ENCODE measurements at places on chromosomes 5 and 9.
A peak's percentile ranks its signal among the peaks of the same experiment; 100 is the strongest.

DNA sequence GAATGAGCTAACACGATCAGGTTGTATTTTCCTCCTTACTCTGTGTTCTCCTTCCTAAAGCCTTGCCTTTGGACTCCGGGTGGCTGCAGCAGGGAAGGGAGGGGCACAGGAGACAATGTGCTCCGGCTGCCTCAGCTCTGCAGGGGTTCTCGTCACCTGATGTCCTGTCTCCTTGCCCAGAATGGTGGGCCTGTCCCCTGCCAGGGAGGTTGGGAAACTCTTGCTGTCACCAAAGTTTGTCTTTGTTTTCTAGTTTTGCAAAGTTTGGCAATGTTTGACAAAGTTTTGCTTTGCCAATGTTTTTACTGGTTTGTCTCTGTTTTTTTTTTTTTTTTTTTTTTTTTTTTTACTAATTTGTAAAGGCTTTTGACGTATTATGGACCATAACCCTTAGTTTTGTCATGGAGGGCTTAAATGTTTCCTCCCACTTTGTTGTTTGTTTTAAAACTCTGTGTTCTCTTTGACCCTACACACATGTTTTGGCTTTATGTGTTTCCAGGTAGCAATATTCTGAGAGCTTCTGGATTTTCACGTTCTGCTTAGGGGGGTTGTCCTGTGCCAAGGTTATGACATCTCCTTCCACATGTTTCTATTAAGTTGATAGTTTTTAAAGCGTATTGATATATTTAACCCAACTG lies 49.3 kb downstream of the GADD45G start:
- DNase-seq = no peak

DNA sequence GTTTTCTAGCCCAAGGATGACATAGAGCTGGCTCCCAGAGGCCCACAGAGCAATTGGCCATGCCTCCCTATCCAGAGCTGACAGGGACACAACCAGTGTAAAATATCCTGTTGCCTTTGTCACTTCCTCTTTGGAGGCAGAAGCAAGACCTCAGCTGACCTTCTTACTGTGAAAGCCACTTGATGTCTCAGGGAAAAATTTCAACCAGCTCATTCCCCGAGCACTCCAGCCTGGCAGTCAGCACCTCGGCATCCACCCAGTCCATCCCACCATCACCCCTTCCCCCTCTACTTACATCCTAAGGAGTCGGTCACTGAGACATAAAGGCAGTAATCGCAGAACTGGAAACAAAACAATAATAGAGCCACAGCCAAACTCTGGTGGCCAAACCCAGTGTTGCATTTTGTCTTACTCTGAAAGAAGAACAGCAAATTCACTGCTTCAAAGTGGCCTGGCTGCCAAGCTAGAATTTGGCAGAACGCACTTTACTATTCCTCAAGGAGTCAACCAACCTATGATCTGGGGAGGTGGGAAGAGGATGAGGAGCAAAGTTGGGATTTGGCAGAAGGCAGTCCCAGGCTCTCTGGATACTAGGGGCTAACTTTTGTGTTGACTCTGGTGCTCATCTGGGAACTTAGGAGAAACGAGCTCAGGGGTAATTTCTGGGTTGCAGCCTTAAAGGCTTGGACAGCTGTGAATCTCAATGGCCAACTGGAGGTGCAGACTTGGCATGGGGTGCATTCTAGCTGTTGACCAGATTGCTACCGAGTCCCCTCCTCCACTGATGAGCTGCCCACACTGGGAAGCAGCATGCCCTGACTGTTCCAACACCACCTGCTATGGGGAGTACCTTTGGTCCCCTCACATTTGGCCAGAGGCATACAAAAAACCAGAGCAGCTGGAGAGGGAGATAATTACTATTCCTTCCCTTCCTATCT lies 13.6 kb downstream of the NIPAL4 start:
- no peak for DNase-seq

DNA sequence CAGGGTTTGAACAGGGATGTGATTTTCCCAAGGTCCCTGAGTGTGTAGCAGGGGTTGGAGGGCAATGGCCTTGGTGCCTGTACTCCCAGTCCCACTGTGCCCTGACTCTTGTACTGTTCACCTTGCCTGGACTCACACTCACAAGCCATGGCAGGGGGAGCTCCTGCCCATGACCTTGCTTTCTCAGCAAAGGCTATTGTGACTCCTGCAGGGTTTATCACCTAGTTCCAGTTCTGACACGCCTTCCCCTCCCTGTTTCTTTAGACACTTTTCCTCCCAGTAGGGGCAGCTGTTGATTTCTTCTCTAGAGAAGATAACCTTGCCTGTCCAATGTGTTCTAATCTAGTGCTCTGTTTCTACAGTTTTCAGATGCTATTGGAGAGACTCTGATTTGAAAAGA lies 139.5 kb downstream of the FSTL4 start:
- no peak for DNase-seq

DNA sequence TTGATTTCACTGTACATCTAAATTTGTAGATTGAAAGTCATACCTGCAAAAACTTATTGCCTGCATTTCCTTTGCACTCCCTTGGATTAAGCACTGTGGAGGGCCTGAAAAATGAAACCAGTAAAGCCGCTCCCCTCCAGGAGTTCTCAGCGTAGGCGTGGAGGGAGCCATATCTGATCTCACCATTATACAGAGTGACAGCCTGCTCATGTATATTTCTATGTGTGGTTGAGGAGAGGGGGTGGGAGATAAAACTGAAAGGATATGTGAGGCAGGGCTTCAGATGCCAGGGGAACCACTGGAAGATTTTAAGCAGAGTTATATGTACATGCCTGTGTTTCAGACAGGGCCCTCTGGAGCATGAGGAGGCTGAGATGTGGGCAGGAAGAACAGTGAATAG lies 303.0 kb downstream of the MSX2 start:
- DNase-seq = no peak

DNA sequence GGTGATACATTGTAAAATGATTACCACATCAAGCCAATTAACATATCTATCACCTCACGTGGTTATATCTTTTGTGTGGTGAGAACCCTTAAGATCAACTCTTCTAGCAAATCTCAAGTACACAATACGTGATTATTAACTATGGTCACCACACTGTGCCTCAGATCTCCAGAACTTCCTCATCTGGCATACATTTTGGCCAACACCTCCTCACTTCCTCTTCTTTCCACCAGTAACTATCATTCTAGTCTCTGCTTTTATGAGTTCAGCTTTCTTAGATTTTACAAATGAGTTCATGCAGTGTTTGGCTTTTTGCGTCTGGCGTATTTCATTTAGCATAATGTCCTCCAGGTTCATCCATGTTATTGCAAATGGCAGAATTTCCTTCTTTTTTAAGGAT lies 35.8 kb downstream of the PRKACG start:
- no peak for DNase-seq

GRCh38 chr9:6334305-6334704 lies 6.1 kb downstream of the TPD52L3 start:
- no peak for DNase-seq

GRCh38 chr5:55407059-55407684 lies 99.4 kb downstream of the MTREX start:
- DNase-seq = no peak

DNA sequence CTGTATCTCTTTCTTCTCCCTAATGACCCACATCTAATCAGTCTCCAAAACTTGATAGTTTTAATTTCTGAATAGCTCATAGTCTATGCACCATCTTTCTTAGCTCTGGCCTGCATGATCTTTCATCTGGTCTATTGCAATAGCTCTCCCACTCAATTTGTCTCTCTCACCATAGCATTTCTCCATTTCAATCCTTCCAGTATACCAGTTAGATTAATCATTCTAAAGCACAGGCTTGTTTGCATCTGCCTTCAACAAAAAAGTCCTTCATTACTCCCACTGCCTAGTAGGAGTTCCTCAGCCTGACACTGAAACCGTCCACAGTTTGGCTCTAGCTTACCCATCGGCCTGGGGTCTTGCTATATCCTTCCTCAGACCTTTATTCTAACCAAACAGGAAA lies 344.9 kb downstream of the ENC1 start:
- DNase-seq = no peak

- no peak for DNase-seq
These were observed 144.9 kb upstream of the CD180 start for GRCh38 chr5:67341478-67341877.

DNA sequence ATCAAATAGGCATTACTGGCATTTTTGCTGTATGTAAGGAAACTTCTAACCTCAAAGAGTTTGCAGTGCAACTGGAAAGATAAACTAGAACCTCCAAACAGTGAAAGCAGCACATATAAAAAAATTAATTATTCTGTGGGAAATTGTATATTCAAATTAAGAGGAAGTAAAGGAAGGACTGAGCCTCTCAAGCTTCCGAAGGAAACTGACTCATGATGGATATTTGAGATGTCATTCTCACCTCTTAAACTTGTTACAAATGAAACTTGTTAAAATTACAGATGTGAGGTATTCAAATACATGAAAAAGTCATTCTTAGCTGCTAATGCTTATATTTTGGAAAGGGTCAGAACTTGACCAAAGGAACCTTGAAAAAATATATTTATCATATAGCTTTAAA lies 538.7 kb downstream of the PDE4D start:
- no peak for DNase-seq

DNA sequence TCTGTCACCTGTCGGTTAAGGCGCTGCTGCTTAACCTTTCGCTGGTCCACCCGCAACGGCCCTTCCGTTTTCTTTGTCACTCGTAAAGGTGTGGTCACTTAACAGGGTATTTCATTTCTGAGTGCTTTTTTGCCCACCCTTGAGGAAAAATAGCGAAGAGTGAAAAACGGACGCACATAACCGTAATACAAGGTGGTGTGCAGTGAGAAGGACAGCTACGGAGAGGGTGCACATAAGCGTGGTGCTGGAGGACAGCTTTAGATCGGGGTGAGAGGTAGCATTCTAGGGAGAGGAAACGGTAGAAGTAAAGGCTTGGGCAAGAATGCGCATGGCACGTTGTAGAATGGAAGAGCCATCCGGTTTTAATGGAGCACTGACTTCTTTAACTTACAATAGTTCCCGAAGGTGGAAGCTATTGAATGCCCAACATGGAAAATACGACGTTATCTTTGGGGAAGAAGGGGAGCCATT lies 761 bp downstream of the CCT5 start:
- no peak for DNase-seq

DNA sequence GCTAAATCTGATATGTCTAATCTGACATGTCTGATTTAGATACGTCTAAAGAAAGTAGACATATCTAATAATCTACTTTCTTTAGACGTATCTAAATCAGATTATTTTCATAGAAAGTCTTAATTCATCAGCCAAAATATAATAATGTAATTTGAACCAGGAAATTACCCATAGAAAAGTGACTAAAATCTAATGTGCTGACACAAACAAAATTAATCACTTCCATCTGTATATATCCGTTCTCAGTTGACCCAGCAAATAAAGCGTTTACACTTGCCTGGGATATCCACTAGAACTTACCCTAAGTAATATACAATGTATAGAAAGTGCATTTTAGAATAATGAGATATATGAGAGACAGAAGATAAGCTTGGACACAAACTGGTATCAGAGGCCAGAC lies 56.7 kb downstream of the TTLL11 start:
- DNase-seq = no peak

GRCh38 chr9:126919193-126919592 lies 4.6 kb downstream of the RALGPS1 start:
- no peak for DNase-seq

GRCh38 chr5:75512383-75513074 lies 838 bp downstream of the POLK start:
- no peak for DNase-seq

- peak; percentile 21 for DNase-seq
These were observed at the start of gene SPATA6L for GRCh38 chr9:4666042-4666699. SPATA6L (minus strand) TSS chr9:4666480; CDS start chr9:4666250, 230 bp downstream.

- DNase-seq = no peak
These were observed 71.5 kb downstream of the ARHGAP26 start for GRCh38 chr5:142841511-142842265.

DNA sequence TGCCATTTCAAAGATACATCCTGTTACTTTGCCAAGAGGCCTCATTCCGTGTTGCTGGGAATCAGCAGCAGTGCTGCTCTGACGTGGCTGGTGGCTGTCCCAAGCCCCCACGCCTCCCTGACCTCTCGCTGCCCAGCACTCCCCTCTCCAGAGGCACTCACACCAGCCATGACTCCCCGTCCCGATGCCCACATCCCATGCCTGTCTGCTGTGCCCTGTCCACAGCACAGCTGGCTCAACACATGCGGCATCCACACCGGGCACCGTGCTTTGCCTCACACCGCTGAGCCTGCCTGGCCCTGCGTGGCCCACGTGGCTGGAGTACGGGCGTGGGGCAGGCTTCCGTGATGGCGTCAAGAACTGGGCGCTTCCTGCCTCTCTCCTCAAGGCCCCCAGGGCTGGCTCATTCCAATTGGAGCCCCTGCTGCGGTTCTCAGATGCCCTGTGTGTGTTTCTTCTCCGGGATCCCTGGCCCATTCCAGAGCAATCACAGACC lies 7.8 kb upstream of the LCN1 start:
- DNase-seq = no peak

DNA sequence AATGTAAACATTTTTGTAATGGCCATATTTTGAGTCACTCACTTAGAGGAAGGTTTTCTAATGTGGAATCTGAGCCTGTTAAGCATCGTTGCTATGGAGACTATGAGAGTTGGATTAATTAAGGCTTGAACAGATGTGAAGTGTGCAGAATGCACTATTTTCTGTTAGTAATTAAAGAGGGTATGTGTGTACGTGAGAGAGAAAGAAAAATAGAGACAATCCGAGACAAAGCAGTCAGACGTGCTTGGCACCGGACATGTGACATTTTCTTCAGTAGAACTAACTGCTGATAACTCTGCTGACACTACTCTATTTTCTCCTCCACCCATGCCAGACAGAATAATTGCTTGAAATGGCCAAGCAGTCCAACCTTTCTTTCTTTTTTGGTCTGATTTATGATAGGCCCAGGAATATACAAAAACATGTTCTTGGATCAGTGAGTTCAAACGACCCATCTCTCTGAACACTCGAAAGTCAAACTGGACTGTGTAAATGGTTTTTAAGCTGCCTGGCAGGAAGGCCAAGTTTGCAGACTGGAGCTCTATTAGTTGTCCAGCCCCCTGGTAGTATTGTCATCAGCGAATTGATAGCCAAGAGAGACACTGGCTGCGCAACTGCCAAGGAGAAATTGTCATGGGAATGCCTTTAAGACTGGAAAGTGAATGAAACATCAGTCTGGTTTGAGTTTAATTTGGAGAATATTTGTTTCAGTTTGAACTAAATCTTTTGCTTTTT lies 322.1 kb downstream of the ARHGEF28 start:
- no peak for DNase-seq

Data from 8988T (cell line).